Motor neuron (in vitro differentiated cells): ENCODE measurements at places on chromosomes 7 and 10. TPM values are rescaled to one million over a fixed set of nuclear protein-coding genes. Genes with fewer than 3 reads are reported as not detected.

GRCh38 chr10:74104480-74104879, 46.1 kb downstream of the AP3M1 start:
- no peak for ATAC-seq

DNA sequence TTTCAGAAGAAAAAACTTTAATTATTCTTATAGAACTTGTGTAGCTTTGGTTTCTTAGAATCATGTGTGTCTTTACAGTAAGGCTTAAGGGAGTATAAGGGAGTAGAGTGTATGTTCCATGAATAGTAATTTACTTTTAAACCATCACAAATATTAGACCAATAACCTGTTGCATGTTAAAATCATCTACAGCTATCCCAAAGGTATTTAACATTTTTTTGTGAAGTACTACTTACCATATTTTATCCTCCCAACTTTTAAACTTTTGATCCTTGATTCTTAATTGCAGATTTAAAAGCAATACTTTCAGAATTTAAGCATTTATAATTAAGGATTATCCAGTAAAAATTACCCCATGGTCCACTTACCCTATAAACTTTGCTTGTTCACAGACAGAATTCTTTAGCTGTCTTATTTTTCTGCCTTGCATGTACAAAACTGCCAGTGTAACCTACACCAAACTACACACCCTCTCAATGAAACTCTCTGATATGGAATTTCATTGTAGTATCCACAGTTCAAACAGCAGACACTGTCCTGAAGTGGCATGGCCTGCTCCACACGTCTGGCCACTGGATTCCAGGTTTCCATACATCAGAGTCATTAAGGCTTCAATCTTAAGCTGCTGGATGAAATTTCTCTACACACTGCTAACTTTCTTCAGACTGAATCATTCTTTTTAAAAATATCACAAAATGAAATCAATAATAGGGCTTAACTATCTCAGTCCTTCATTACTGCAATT, 5.8 kb downstream of the GLI3 start:
- no peak for ATAC-seq

DNA sequence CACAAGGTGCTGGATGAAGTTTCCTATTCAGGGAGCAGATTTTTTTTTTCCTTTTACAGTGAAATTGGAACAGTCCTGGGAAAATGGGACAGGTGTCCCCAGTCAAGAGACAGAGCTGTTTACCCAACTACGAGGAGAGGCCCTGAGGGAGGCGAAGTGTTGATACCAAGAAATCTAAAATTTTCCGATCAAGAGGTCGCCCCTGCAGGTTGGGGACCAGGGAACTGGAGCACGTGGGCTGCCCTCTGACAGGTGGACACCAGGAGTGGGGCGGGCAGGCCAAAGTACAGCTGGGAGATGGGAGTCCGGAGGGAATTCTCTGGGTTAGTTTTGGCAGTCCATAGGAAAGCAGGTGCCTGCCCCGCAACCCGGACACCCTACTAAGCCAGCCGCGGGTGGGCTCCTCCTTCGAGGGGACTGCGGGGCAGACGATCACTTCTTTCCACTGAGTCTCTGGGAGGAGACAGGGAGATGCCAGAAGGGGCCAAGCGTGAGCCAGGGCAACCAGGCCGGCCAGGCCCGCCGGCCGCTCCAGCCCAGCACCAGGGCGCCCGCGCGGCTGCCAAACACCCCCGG, 965 bp upstream of the CAMK1D start:
- no peak for ATAC-seq

DNA sequence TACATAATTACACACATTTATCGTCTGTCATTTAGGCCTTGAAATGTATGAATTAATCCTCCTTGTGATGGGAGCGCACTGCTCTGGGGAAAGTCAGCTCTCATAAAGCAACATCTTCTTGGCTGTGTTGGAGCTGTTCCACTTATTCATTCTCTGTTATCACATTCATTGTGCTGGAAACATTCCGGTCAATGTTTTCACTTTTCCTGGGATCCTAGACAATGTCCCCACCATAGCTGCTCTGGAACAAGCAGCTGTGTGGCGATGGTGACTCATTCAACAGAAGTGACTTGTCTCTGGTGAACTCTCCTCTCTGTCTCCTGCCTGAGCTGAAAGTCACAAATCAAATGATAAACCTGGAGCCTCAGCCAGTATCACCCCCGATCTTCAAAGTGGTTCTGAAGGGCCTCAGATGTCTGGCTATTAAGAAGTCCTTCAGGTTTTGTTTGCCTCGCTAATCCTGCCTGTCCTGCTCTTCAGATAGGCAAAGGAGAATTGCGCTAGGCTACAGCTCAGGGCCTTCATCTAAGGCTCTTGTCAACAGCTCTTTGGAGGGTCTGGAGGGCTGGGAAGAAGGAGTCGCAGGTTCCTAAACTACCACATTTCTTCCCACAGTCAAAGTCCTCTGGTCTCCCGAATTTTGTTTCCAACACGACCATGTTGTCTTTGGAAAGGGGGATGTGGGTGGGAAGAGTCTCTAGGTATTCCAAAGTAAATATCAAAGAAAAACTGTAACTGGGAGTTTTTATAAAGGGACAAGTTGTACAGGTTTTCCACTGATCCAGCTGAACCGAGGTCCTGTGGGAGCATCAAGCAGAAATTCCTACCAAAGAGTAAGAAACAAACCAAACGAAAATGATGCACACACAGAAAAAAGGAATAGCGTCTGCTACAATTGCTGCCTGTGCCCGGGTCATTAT, 29.3 kb downstream of the KLF6 start:
- peak; percentile 90 for ATAC-seq

GRCh38 chr7:99392046-99392445, 16.4 kb downstream of the PDAP1 start:
- ATAC-seq: no peak

DNA sequence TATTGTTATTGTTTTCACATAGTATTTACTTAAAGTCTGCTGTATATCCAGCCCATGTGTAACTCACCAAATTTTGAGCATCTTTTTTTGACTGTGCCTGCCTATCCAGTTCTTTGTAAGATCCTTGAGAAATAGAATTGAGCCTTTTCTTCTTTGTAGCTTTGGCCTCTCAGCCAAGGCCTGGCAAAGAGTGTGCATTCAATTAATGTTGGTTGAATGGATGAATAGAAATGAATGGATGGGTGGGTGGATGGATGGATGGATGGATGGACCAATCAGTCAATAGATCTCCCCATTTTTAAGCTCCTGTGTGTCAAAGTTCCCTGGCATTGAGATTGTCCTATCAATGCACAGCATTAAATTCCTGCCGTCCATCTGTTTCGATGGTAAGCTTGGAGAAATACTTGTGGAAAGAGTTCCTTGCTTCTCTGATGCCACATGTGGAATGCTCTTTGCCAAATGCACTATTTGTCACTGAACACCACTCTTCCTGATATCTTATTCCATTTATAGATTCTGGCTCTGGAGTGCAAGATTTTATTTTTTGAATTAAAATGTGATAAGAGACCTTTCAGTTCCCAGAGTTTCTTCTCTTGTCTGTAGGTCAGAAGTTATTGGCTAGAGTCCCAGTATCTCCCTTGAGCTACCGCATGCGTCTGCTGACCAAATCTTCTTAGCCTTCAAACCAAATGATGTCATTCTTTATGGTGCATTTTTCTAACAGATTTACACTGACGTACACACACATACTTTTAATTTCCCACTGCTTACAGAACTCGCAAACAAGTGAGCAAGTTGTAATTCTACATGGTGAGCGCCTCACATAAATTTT, 20.7 kb upstream of the ADRB1 start:
- no peak for ATAC-seq

DNA sequence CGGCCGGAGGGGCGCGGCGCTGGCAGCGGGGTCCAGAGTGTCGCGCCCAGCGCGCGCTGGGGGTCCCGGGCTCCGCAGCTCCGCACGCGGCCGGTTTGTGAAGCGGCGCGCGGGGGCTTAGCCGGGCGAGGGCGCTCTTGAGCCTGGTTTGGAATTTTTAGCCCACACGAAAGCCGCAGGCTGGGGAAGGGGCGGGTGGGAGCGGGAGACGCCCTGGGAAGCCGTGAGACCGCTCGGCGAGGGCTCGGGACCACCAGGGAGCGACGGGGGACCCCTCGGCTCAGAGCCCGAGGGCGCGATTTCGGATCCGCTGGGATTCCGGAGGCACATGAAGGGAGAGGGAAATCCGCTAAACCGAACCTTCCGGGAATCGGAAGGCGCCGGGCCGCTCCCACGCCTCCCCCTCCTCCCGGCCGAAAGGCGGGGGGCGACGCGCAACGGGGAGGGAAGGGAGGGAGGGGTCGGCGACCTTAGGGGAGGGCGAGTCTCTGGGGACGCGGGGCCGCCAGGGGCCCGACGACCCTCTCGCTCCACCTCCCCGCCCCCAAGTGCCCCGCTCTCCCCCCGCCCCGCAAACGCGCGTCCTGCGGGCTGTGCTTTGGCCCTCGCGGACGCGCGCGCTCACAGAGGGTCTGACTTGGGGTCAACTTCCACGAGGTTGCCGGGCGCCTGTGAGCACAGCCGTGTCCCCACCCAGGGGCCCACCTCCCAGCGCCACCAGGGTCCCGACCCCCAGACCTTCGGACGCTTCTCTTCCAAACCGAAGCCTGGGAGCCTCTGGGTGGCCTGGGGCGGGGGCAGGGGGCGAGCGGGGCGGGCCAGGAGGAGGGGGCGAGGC, 5.1 kb upstream of the ELFN1 start:
- ATAC-seq: peak; percentile 51

Gene TRIM73
- total RNA-seq: 4.6 and 6.8 TPM in 2 replicates
